Stimulated activated CD4-positive, alpha-beta T cell treated with anti-CD3 and anti-CD28 coated beads, Interleukin-15, amount 100 ng/mL, for 1 hour (primary cell): ENCODE measurements at places on chromosomes 7 and 10.

GRCh38 chr7:107180378-107180777, 11.6 kb downstream of the HBP1 start:
- peak; percentile 45 for DNase-seq

DNA sequence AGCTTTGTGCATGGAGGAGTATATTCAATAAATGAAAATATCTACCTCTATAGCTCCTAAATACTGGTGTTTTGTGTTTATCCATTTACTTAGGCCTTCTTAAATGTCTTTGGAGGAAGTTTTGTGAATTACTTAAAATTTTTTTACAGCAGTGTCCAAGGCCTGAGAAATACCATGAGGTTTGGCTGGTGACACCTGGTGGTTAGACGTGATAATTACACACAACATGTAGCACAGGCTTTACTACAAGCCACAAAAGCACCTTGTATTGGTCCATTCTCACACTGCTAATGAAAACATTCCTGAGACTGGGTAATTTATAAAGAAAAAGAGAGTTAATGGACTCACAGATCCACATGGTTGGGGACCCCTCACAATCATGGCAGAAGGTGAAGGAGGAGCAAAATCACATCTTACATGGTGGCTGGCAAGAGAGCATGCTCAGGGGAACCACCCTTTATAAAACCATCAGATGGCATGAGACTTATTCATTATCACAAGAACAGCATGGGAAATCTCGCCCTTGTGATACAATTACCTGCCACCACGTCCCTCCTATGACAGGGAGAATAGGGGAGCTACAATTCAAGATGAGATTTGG, 20.6 kb downstream of the HYAL4 start:
- DNase-seq, result no peak

DNA sequence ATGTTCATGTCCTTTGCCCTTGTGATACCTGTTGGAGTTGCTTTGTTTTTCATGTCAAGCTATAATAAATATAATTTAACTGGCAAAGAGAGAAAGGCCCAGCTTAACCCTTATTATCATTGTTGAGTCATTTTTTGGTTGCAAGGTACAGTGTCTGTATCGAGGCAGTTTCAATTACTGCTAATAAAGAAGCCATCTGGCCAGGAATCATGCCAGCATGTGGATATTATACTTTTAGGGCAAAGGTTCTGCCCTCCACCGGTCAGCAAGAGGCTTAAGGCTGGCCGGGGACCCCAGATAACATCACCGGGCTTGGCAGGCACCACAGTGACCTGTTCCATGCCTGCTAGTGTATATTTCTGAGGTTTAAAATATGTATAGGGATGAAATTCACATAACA, 9.0 kb upstream of the CYP3A4 start:
- no peak for DNase-seq

DNA sequence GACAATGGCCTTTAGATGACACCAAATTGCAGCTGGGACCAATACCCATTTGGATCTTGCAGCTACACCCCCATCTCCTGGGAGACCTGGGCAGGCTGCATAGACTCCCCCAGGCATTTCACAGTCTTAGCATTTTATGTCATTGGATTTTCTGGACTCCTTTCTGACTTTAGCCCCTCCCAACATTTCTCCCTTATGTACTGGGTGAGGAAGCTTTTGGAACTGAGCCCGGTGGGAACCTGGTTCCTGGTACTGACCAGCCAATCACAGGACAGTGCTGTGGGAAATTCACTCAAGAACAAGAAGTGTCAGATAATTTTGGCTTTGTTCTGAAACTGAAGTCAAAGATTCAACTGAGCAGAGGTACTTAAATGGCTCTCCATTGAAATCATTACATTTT, 177.7 kb downstream of the ACTR3B start:
- DNase-seq, result no peak

GRCh38 chr7:90836937-90837336, 240.8 kb downstream of the CDK14 start:
- no peak for DNase-seq

- DNase-seq, result no peak
Measured at GRCh38 chr7:39621784-39622411, 1.5 kb upstream of the RALA start.

DNA sequence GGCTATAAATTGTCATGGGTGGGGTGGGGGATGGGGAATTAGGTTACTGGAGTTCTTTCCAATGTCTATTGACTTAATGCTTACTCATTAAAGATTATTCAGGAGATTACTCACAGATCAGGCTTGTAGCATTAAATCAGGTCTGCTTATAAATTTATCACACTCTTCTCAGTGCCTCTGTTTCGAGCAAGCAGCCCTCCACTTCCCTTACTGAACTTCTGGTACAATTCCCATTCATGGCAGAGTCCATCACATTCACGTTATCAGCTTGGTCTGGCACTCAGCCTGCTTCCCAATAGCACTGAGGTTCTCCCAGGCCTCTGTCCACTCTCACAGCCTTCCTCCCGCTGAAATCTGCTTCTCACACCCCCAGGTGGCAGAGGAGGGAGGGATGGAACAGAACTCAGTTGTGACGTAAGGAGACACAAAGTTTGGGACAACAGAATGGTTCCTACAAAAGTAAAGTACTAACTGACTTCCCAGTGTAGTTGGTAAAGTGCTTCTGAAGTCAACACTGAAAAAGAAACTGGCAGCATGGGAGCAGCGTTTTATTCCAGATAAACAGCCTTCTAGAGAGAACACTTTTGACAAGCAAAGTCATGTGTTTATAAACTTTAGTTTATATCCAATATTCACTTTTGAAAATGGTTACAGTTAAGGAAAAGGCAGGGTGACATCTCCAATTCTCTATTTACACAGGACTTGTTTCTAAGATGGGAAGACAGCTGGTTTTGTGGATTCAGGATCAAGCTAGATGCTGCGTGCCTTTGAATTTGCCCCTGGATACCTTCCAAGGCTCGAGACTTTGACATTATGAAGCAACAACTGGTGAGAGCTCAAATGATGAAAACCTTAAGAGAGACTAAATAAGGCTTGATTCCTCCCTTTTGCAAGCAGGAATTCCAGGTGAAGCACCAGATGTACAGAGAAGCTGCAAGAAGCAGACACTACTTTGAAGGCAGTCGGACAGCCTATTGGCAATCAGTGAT, 81.4 kb downstream of the ATXN7L1 start:
- no peak for DNase-seq

DNA sequence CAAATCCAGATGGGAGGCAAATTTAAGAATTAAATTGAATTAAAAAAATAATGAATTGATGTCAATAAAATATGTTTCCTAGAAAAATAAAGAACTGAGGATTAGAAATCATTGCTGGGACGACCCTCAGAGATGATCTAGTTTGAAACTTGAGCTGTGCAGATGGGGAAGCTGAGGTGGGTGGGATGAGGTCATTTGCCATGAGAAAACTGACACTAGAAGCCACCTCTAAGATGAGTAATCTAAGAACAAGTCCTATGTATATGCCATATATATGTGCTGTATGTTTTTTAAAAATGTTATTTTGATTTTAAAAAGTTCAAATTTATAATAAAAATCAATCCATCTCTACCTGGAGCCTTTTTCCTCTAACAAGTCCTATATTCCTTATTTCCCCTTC, 135.7 kb downstream of the RSU1 start:
- no peak for DNase-seq

DNA sequence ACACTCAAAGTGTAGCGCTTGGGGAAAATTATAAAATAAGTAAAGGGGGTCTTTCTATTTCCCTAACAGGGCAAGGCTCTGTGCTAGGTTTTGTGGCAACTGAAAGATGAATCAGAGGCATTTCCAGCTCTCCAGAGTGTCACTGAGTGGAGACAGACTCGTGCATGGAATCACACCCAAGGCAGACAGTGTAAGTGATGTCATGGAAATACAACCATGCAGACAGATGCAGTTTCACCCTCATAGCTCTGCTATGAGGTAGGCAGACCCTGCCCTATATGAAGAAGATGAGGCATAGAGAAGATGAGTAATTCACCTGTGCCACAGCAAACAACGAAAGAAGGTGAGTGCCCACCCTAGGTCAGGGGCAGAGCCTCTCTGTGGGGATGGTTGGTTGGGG, 57.2 kb upstream of the PITRM1 start:
- DNase-seq, result no peak

GRCh38 chr10:112721080-112721698, 228.9 kb upstream of the TCF7L2 start:
- DNase-seq, result no peak
